Stimulated activated CD8-positive, alpha-beta memory T cell treated with anti-CD3 and anti-CD28 coated beads, Interleukin-15, amount 100 ng/mL, for 24 hours (primary cell): ENCODE measurements at places on chromosomes 3 and 15.

- DNase-seq: no peak
Measured at GRCh38 chr3:52248165-52248541, 2.6 kb downstream of the PPM1M start.

DNA sequence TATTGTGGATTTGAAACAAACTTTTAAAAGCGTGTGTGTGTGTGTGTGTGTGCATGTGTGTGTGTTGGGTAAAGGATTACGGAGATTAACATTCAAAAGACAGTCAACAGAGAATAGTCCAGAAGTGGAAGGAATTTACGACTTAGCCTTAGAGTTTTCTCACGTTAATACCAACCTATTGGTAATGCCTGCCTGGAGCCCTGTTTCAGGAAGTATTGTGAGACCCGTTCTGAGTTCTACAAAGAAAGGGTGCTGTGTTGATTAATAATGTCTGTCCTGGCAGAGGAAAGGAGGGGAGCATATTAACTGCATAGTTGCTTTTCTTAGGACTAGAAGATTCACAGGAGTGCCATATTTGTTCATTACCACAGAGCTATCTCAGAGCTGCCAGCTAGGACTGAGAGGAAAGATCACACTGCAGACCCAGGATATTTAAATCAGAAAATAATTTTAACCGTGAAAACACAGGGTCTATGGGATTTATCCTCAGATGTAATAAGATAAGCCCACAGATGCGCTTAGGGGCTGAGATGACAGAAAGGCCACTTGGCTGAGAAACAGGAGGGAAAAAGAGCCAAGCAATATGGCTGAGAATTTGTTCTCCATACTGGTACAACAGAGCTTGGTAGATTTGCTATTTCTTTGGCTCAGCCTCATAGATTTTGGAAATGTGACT lies 40.5 kb upstream of the FRMD4B start:
- no peak for DNase-seq

DNA sequence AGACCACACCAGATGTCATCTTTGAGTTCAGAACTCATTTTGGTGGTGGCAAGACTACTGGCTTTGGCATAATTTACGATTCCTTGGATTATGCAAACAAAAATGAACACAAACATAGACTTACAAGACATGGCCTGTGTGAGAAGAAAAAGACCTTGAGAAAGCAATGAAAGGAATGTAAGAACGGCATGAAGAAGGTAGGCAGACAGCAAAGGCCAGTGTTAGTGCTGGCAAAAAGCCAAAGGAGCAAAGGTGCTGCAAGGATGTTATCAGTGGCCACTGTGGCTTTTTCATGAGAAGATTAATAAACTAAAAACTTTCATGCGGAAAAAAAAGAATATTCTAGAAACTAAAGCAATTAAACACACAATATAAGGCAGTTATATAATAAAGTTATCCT lies 21.9 kb downstream of the AAGAB start:
- DNase-seq: no peak

GRCh38 chr3:177778633-177779032 lies 581.4 kb upstream of the TBL1XR1 start:
- no peak for DNase-seq

GRCh38 chr3:196604548-196604947 lies 34.9 kb upstream of the NRROS start:
- DNase-seq: no peak

DNA sequence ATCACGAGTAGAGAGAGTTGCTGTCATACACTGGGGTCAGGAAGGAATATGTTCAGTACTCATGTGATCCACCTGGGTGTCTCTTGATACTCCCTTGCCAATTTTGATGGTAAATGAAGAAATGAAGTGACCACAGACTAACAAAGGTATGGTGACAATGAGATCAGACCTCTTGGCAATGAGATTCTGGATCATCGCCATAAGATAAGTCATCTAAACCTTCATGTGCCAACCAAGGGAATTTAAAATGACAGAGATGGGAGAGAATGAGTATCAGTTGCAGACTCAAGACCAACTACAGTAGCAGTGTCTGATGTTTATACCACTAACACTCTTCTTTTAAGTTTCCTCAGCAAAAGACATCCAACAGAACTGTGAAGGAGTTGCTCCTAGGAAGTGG lies 601.0 kb downstream of the MECOM start:
- DNase-seq: no peak

- DNase-seq: no peak
Measured at GRCh38 chr3:127805026-127805753, 17.1 kb downstream of the MGLL start.

- DNase-seq: no peak
Measured at GRCh38 chr3:9743548-9743947, 6.2 kb upstream of the OGG1 start.

- DNase-seq: no peak
Measured at GRCh38 chr15:60344461-60344860, 53.3 kb downstream of the ANXA2 start.

DNA sequence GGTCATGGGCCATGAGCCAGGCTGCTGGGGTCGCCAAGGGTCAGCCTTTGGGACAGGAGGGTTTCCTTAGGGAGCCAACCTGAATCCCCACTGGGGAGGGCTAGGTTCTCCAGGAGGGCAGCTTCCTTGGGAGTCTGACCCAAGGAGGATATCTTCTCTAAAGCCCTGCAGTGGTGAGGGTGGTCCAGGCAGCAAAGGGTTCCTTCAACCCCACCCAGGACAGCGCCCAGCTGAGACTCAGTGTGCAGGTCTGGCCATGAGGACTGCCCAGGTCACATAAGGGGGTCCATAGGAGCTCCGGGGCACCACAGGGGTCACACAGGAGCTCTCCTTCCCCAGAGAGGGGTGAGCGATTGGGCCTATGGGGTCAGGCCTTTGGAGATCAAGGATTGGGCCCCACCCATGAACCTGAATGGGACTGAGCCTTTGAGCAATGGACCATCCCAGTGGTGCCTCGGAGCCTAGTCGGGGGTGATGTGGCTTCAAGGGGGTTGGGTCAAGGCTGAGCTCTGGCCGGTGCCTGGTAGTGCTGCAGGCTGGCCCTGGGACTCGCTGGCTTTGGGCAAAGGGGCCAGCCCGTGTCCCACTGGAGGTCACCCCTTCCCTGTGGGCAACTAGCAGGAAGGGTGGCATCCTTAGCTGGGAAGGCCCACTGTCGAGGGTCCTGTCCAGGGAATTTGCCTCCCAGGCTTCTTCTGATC lies 216.5 kb downstream of the SNRPN start:
- no peak for DNase-seq

GRCh38 chr15:94509259-94509658 lies 277.9 kb downstream of the MCTP2 start:
- DNase-seq: no peak

GRCh38 chr3:109131276-109131675 lies 5.2 kb upstream of the C3orf85 start:
- no peak for DNase-seq

- no peak for DNase-seq
Measured at GRCh38 chr15:59237924-59238331, 31.3 kb downstream of the LDHAL6B start.

- no peak for DNase-seq
Measured at GRCh38 chr3:13046569-13047274, 26.5 kb downstream of the IQSEC1 start.

DNA sequence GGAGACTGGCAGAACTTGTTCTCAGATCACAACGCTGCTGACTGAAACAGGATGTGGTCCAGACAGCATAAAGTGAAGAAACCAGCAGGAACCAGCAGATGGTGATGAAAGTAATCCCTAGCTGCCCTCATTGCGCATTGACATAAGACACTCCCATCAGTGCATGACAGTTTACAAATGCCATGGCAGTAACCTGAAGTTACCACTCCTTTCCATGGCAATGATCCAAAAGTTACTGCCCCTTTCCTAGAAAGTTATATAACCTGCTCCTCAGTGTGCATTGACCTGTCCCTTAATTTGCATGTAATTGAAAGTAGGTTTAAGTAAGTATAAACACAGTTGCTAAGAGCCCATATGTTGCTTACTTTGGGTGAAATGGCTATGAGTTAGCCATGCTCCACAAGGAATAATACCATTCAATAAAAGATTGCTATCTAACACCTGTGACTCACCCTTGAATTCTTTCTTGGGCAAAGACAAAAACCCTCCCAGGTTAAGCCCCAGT lies 149.1 kb upstream of the CD96 start:
- no peak for DNase-seq

GRCh38 chr3:59774634-59775033 lies 724.8 kb upstream of the CFAP20DC start:
- no peak for DNase-seq

DNA sequence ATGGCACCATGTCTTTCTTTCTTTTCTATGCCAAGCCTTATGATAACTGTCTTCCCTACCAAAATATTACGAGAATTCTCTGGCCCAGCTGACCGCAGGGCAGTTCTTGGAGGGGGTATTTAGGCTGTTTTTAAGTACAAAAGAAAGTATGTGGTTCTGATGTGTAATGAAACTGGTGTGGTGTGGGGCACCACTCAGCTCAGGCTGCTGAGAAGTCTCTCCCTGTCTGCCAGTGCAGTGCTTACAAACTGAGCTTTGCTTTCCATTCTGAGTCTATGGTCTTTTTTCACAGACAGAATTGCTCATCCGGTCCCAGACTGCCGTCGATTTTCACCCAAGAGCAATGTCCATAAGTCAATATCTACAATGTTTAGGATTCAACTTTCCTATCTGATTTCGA lies 847.6 kb downstream of the NTRK3 start:
- no peak for DNase-seq

DNA sequence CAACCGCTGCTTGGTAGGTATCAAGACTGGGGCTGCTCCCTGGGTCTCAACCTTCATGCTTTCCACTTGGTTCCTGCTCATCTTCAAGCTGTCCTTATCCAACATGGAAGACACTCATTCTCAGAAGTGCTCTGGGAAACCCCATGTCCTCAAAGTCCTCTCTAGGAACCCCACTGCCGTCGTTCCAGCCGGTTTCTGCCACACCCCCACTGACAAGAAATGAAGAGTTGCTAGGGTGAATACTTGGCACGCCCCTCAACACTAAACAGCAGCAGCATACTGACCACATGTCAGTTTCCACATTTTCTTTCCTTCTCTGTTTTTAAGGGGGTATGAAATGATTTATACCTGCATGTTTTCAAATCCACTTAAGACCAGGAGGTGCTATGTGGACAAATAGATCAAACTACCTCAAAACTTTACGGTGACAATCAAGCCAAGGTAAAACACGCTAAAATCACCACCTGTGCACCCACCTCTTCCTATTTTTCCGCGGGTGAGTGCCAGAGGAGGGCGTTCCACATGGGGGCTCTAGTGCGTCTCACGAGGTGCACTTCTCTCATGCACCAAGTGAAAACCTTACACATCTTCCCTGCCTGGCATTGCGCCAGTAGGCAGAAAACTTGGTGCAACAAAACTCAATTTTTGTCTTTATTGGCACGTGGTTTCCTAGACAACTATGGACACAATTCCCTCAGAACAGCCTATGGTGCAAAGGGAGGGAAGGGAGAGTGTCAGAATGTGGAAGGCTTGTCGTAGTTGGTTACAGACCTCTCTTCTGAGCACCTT lies 125.1 kb downstream of the TJP1 start:
- no peak for DNase-seq

GRCh38 chr3:175002732-175003143 lies 143.6 kb downstream of the NAALADL2 start:
- no peak for DNase-seq

- DNase-seq: no peak
Measured at GRCh38 chr3:86869566-86869965, 121.4 kb downstream of the VGLL3 start.

DNA sequence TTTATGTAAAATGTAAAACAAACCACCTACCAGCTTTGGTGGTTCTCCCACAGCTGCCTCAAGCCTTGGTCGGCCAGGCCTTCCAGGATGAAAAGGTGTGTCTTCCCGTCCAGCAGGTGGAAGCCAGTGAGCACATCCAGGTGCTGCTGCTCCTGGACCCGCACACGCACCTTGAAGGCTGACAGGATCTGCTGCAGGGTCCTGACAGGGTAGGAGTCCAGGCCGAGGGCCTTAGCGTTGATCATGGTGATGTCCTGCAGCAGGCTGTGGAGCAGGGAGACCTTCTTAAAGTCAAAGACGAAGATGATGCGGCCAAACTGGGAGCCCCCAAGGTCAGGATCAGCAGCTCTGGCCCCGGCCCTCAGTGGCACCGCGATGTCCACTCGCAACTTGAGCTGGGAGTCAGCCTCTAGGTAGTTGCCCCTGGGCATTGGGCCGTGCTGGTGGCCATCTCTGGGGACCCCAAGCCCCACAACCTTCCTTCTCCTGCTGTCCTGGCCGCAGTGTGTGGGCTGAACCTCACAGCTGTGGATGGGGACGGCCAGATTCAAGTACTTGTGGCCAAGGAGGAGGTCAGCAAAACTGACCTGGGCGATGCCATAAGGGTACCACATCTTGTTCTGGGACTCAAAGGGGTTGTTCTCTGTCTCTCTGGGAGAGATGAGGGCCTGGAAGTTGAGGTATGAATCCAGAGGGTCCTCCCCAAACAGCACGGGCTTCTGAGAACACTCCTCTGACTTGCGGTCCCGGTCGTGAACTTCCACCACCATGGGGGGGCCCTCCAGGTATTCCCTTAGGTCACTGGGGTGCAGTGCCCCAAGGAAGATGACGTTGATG lies 48.6 kb downstream of the CFAP92 start:
- DNase-seq: no peak

DNA sequence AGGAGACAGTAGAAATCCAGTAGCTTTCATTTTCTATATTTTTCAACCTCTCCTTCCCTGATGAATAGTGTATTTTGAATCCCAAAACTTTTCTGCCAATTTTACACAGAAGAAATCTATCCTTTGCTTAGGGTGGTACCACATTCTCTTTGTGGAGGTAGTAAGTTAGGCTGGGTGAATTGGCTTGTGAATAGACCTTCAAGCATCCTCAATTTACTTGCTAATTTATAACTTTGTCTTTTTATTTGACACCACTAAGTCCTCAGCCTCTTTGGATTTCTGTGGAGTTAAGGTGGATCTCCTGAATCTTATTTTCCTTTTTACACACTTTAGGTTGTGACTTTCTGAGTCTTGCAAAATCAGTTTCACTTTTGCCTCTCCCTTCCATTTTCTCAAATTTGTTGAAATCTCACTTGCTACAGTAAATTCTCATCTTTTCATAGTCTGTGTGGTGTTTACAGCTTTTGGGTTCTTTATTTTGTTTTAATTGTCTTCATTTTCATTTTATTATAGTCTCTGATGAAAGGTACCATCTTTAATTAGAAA lies 5.7 kb upstream of the PLSCR1 start:
- DNase-seq: no peak

GRCh38 chr3:152190636-152191183 lies 78.0 kb upstream of the MBNL1 start:
- DNase-seq: no peak

GRCh38 chr15:76335307-76336253 lies 993 bp upstream of the ISL2 start:
- no peak for DNase-seq

DNA sequence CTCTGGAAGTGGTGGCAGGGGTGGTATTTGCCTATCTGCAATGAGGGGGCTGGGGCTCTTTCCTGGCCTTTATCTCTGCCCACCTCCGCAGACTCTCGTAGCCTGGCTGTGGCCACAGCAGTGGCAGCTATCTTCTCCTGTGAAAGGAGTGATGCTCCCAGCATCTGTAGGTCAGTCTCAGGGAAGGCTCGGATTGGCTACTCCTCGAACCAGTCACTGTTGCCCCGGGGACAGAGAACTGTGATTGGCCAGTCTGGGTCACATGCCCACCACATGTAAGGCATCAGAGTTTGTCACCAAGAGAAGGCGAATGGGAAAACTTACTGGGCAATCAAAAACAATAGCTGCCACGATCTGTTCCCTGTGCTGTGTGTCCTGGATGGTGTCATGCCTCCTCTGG lies 30.1 kb upstream of the FGD5 start:
- no peak for DNase-seq

- DNase-seq: no peak
Measured at GRCh38 chr3:129527262-129527661, 1.2 kb upstream of the RHO start.

GRCh38 chr3:102529452-102529851 lies 94.6 kb downstream of the ZPLD1 start:
- DNase-seq: no peak
